NCI-H1417 (cell line): ENCODE measurements at places on chromosomes 13 and 19.

DNA sequence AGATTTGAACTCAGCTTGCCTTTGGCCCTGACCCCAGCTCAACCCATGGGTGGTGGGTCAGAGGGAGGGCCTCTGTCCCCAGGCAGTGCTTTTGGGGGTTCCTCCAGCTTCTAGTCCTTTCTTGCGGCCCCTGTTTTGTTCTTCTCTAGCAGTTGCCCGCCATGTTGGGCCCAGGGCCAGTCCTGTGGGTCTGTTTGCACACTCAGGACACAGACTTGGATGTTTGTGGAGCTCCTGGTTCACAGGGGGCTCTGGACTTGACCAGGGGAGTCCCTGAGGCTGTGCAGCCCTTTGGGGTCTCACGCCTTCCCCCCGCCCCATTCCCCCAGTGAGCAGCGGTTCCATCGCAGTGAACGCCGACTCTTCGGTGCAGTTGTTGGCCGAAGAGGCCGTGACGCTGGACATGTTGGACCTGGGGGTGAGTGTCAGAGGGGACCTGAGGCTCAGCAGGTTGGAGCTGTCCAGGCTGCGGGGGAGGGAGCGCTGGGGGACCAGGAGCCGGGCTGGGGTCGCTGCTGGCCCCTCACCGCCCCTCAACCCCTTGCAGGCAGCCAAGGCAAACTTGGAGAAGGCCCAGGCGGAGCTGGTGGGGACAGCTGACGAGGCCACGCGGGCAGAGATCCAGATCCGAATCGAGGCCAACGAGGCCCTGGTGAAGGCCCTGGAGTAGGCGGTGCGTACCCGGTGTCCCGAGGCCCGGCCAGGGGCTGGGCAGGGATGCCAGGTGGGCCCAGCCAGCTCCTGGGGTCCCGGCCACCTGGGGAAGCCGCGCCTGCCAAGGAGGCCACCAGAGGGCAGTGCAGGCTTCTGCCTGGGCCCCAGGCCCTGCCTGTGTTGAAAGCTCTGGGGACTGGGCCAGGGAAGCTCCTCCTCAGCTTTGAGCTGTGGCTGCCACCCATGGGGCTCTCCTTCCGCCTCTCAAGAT lies 2.5 kb downstream of the ATP5F1D start:
- DNase-seq = peak; percentile 54

DNA sequence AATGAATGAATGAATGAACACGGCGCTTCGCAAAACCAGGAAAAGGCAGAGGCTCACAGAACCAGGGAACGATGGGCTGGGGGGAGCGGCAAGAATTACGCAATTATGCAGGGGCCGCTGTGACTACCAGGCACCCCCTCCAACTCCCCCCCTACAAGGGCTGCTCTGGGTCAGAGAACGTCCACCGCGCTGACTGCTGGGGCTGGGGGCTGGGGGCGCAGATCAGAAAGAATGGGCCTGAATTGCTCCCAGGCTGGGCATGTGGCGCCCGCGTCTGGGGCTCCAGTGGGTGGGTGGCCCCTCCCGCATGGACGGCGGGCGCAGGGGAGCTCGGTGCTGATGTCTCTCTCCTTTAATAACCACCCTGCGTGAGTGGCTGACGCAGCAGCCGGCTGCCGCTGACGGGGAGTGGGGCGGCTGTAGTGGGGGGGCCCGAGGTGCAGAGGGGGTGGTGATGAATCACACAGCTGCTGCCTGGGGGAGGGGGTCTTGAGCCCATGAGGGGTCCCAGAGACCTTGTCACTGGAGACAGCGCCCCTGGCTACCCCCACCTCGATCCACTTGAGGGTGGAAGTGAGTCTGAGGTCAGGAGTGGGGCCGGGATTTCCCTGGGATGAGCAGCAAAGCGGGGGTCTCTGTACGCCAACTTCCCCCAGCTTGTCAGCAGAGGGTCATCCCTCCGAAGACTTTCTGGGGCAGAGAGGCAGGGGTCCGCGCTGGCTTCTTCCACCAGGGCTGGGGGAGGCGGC lies 1.5 kb upstream of the CIRBP start:
- peak; percentile 72 for DNase-seq

GRCh38 chr13:90632184-90632583 lies 715.3 kb upstream of the MIR17HG start:
- DNase-seq = no peak

DNA sequence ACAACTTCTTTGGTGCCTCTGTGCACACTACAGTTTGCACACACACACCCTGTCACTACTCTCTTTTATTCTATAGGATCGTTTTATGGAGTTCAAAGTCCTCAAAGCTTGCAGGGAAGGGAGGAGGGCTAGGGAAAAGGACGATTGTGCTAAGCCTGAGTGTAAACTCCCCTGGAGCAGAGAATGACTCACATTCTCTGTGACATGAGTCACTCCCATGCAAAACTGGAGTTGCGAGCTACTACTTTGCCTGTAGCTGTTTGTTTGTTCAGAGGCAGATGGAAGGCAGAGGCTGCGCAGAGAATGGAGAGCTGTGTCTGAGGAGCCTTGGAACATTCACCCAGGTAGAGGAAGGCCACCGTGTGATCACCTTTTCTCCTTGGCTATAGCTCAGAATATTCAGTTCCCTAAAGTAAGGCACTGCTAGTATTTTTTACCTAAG lies 80.5 kb upstream of the MBNL2 start:
- peak; percentile 77 for DNase-seq

GRCh38 chr19:11563532-11563931 lies 4.5 kb upstream of the ELOF1 start:
- no peak for DNase-seq

- no peak for DNase-seq
Measured at GRCh38 chr13:51581148-51581820, 3.0 kb upstream of the WDFY2 start.

DNA sequence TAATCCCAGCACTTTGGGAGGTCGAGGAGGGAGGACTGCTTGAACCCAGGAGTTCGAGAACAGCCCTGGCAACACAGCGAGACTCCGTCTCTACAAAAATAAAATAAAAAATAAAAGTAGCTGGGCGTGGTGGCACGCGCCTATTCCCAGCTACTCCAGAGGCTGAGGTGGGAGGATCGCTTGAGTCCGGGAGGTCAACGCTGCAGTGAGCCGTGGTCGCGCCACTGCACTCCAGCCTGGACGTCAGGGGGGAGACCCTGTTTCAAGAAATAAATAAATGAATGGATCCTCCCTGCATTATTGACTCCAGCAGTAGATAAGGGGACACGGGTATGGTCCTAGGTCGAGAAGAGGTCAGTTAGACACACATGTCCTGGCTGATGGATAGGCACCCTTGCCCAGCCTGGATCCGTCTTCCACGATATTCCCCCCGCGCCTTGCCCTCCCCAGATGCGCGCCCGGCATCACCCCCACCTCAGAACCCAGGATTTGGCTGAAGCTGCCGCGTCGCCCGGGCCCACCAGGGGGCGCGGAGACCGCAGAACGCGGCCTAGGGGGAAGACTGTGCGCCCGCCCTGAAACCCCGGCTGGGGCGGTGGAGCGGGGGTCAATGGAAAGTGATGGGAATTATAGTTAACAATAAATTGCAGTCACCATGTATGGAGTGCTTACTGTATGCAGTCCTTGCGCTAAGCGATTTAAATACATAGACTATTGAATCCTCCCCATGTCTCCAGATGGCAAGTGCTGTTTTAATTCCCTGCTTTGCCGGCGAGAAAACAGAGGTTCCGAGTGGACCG lies 2.1 kb upstream of the HOOK2 start:
- peak; percentile 88 for DNase-seq

DNA sequence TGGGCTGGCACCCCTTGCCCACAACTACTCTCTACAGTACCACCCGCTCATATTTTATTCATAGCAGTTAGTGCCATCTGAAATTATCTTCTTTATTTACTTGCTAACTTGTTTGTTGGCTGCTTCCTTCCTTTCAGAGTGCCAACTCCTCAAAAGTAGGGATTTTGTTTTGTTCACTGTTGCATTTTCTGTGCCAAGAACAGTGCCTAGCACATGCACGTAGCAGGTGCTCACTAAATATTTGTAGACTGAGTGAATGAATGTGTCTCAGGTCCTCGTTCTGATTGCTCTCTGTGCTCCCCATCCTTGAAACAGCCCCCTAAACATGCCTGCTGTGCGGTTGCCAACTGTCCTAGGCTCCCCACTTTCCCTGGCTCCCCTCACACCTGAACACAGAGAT lies 1.5 kb downstream of the GIPC1 start:
- no peak for DNase-seq

GRCh38 chr13:70541451-70541850 lies 433.2 kb upstream of the KLHL1 start:
- DNase-seq = no peak

DNA sequence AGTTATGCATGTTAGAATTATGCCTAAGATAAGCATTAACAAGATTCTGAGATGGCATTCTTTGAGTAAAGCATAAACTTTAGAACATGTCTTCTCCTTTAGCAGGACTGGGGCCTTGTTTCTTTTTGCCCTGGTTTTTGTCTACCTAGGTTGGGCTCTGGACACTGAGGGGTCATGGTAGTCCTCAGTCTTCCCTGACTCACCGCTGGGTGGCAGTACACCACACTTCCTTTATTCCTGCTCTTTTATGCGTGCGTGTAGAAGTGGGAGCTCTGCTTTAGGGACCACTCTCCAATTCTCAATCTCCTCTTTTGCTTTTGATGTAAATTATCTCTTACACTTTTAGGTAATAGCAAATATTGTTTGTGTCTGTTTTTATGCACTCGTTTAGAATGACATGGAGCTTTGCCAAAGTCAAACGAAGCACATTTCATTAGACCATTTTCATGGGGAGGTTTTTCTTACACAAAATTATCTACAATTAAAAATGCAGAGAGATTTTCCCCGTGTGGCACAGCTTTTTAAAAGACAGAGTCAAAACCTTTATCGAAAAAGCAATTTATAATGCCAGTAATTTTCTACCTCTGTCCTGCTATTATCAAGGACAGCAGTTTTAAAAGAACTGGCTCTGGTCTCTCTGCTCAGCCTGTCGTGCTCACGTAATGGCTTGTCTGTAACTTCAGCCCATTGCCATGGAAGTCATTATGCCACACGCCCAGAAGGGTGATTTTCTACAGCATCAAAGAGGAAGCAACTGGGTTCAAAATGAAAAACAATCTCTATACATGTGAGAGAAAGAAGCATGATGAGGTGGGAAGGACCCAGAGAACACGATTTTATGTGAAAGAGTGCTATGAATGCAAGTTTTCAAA lies 413.9 kb downstream of the COG6 start:
- DNase-seq = peak; percentile 65

- DNase-seq = peak; percentile 71
Measured at GRCh38 chr13:75635828-75636435, at the start of gene LMO7. LMO7 (plus strand) TSS chr13:75636330; CDS start chr13:75636658, 328 bp downstream.

DNA sequence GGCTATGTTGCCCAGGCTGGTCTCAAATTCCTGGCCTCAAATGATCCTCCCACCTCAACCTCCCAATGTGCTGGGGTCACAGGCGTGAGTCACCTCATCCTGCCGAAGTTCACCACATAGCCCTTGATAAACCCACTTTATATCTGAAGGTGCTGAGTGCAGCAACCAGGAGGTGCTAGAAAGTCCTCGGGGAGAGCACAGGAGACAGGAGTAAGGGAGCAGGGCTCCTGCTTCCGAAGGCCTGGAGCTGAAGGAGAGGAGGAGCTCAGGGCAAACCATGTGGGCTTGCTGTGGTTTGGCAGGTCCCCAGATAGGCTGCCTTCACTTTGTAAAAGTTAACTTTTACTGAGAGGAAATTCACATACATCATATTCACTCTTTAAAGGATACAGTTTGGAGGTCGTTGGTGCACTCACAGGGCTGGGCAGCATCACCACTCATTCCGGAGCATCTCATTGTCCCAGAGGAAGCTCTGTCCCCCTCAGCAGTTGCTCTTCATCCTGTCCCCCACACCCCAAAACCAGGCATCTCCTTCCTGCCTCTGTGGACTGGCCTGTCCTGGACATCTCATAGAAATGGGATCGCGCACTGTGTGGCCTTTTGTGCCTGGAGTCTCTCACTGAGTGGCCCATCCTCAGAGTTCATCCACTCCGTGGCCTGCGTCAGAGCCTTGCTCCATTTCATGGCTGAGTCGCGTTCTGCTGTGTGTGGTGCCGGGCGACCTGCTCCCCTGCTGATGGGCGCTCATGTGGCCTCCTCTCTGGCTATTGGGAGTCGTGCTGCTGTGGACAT lies 49.5 kb downstream of the KDM4B start:
- no peak for DNase-seq

DNA sequence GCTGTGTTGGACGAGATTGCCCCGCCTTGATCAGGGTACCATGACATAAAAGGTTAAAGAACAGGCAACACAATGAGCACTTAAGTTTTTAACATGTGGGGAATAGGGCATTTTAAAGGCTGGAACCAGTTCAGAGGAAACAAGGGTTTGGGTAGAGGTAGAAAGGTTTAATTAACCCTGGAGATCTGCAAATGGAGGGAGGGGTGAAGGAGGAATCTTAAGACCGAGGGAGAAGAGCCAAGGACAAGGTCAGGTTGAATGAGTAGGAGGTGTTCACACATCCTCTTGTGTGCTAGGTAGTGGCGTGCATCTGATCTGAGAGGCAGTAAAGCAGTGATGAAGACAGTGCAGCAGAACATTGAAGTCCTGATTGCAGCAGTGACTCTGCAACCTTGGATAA lies 28.5 kb downstream of the SKA3 start:
- DNase-seq = no peak

DNA sequence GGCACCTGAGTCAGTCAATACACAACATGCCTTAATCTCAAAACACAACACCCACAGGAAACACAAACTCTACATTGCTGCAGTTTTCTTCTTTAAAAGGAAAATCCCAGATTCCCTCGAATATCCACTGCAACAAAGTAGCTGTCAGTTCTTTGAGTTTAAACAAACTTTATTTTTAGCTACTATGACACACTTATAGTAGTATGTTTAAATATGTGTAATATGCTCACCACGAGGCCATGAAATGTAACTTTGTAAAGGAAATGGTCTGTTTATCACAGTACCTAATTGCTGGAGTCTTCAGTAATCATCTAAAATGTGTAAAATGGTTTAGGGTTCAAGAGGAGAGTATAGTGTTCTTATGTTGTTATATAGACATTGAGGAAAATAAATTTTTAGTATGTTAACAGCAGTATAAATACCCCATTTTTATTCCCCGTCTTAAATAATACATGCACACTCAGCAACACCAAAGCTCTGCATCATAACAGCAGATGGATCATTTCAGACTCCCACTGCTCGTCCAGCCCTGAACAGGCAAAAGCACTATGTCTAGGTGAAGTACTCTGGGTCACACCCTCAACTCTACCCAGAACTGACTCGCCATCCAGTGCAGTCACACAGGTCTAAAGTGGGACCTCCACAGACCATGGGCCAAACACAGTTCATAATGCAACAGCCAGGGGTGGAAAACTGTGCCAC lies 20.6 kb downstream of the TUBGCP3 start:
- DNase-seq = no peak

- no peak for DNase-seq
Measured at GRCh38 chr13:50141375-50141975, 126.2 kb downstream of the KCNRG start.

DNA sequence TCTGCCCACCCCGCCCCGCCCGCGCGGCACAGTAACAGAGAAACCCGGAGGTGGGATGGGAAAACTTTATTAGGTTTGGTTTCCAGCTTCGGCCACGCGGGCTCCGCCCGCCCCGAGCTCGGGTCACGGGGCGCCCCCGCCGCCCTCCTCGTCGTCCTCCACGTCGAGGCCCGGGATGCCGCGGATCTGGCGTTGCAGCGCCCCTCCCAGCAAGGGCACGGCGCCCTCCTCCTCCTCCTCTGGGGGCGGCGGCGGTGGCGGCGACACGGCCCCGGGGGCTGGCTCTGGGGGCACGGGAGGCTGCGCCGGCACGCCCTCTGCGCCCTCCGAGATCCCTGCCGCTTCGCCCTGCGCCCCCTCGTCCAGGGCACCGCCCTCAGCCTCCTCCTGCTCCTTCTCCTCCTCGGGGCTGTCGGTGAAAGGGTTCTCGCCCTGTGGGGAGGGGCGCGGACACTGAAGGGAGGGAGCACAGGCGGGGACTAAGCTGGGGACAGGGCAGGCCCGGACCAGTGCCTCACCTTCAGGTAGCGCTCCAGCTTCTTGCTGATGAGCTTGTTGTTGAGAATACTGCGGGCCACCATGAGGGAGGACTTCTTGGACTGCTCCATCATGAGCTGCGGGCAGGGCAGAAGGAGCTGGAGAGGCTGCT lies 536 bp upstream of the AKAP8 start:
- DNase-seq = peak; percentile 86
